Tibial artery (tissue), 4 donors: ENCODE measurements at places on chromosomes 7 and 10.
A peak's percentile ranks its signal among the peaks of the same experiment; 100 is the strongest.

DNA sequence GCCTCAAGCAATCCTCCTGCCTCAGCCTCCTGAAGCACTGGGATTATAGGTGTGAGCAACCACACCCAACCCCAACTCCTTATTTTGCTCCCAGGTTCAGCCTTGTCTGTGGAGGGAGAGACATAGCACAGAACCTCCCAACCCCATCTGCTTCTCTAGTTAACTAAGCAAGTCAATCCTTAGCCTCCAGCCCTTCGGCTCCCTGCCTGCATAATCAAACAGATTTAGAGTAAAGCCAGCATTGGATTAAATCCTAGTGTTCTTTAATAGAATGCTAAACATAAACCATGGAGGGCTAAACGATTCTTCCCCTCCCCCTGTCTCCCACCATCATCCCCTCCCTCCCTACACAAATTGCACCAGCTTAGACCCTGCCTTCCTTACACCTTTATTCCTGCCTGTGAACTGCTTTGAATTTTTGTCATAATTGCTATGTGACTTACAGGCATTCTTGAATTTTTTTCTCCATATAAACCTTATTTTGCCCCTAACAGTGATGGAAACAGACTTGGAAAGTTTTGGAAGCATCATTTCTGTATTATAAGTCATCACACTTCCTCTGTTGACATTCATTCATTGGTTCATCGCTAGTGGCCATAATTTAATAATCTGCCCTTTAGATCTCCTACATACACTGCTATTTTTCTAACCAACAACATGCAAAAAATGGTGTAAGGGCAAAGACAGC is 72.6 kb upstream of the TOMM7 start:
- DNase-seq, result no peak
- H3K4me3 ChIP-seq, result no peak overlapping the region
- no peaks in the 10 kb centered on the region for H3K27me3 ChIP-seq
- no peaks in the 10 kb centered on the region for H3K36me3 ChIP-seq

DNA sequence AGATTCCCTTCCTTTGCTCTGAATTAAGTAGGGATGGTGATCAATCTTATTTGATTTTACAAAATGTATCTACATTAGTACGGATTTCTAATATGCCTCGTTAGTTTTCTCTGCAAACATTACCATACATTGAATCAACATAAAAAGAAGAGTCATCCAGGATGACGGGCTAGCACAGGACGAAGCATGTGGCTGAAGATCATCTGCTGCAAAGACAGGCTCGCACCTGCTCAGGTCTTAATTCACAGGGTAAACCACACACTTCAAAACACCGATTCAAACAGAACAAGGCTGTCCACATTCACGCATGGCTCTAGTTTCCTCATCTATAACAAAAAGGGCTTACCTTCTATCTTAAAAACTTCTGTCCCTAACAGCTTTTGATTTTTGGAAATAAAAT is 323.0 kb downstream of the PARD3 start:
- no peak overlapping the region for H3K27ac ChIP-seq
- no peaks in the 10 kb centered on the region for H3K4me1 ChIP-seq
- no peaks in the 10 kb centered on the region for H3K36me3 ChIP-seq

- no peaks in the 10 kb centered on the region for H3K4me1 ChIP-seq
- no peaks in the 10 kb centered on the region for H3K36me3 ChIP-seq
These were observed 34.2 kb downstream of the TCERG1L start for GRCh38 chr10:131277278-131277677.

GRCh38 chr7:73901823-73902597 is 41.1 kb downstream of the TMEM270 start:
- H3K27me3 ChIP-seq, result no peaks in the 10 kb centered on the region
- H3K27ac ChIP-seq, result peak overlapping the region; percentile 93
- DNase-seq, result peak; percentile 20
- peaks cover 36% of the 10 kb centered on the region for H3K4me1 ChIP-seq

DNA sequence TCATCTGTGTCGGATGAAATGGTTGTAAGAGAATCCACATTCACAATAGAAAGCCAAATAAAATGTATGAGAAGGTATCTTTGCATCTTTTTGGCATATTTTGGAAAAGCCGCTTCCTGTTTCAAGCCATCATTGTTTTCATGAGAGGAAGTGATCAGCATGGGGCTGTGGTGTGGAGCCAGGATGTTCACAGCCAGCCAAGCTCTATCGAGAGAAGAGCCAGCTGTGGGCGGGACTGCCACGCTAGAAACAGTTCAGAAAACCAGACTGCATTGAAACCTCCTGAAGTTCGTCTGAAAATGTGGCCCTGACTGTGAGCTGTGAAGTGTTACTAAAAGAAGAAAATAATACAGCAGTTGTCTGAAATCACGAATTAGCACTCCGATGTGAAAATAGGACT is 21.2 kb upstream of the NPS start:
- no peaks in the 10 kb centered on the region for H3K27me3 ChIP-seq
- H3K4me1 ChIP-seq, result no peaks in the 10 kb centered on the region
- no peaks in the 10 kb centered on the region for H3K36me3 ChIP-seq
- no peak overlapping the region for H3K27ac ChIP-seq
- no peak overlapping the region for H3K4me3 ChIP-seq
- DNase-seq, result no peak

GRCh38 chr10:70317272-70317942 is 33.6 kb upstream of the NPFFR1 start:
- no peaks in the 10 kb centered on the region for H3K36me3 ChIP-seq
- no peak for DNase-seq
- no peaks in the 10 kb centered on the region for H3K4me1 ChIP-seq
- H3K27me3 ChIP-seq, result no peaks in the 10 kb centered on the region
- no peak overlapping the region for H3K4me3 ChIP-seq

DNA sequence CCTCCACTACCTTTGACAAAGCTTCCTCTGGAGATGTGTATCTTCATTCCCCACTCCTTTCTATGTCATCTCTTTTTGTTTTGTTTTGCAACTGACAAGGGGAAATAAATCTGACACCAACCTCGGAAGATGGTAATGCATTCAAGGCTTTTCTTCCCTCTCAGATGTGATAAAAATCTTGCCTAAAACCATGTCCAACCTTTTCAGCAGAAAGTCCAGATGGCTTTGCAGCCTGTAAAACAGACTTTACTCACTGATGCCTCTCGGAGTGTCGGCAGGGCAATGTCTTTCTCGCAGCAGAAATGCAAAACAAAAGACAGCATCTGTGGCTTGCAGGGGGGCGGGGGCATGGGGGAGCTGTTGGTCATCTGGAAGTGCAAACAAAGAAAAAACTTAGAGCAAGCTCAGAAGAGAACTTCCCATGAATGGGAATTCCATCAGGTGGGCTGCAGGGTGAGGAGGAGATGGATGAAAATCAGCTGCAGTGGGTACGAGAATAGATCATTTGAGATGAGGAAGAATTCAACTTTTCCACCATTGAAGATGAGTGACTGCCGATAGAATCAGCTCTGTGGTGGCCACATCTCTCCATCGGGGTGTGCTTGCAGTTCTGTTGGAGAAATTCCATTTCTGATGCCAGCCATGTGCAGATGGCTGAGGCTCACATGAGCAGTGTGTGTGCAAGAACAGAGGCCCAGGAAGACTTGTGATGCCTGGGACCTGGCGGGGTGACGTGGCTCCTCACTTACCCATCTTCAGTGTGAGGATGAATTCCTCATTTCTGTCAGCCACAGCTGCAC is 237.7 kb downstream of the WDR37 start:
- no peaks in the 10 kb centered on the region for H3K4me1 ChIP-seq
- no peak for DNase-seq
- no peaks in the 10 kb centered on the region for H3K27me3 ChIP-seq
- no peaks in the 10 kb centered on the region for H3K36me3 ChIP-seq
- H3K27ac ChIP-seq, result no peak overlapping the region
- H3K4me3 ChIP-seq, result no peak overlapping the region

DNA sequence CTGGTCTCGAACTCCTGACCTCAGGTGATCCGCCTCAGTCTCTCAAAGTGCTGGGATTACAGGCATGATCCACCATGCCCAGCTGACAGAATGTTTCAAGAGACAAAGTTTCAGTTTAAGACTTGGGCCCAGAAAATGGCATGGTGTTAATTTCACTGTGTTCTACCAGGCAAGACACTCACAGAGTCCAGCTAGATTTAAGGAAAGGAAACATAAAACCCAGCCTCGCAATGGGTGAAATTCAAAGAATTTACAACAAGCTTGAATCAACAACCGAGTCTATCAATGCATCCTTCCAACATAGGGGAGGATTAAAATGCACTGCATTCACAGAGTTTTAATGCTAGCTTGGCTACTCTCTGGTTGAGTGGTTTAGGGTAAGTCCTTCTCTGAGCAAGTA is 764.0 kb downstream of the XPNPEP1 start:
- no peak overlapping the region for H3K4me3 ChIP-seq
- no peak overlapping the region for H3K27ac ChIP-seq
- no peak for DNase-seq
- H3K36me3 ChIP-seq, result no peaks in the 10 kb centered on the region

GRCh38 chr10:92957223-92958010 is 103.2 kb upstream of the CYP26C1 start:
- no peak overlapping the region for H3K4me3 ChIP-seq
- DNase-seq, result no peak
- peaks cover 22% of the 10 kb centered on the region for H3K36me3 ChIP-seq
- H3K4me1 ChIP-seq, result no peaks in the 10 kb centered on the region
- no peaks in the 10 kb centered on the region for H3K27me3 ChIP-seq
- no peak overlapping the region for H3K27ac ChIP-seq

DNA sequence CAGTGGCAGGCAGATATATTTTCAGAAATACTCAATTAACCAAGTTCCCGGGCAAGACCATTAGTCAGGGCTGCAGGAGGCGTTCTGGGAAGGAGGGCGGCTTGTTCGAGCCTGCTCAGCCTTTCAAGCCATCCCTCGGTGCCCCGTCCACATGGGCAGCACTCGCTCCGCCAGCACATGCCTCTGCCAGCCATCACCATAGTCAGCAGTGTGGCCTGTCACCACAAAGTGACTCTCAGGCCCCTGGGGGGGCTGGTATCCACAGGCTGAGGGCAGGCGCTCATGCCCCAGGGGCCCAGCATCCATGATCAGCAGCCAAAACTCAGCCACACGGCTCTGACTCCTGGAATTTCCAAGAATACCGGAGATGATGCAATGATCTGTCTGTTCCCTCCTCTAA is 81.9 kb downstream of the CHST15 start:
- peaks cover 12% of the 10 kb centered on the region for H3K36me3 ChIP-seq
- H3K27ac ChIP-seq, result no peak overlapping the region
- no peak for DNase-seq
- H3K4me3 ChIP-seq, result no peak overlapping the region
- no peaks in the 10 kb centered on the region for H3K27me3 ChIP-seq

DNA sequence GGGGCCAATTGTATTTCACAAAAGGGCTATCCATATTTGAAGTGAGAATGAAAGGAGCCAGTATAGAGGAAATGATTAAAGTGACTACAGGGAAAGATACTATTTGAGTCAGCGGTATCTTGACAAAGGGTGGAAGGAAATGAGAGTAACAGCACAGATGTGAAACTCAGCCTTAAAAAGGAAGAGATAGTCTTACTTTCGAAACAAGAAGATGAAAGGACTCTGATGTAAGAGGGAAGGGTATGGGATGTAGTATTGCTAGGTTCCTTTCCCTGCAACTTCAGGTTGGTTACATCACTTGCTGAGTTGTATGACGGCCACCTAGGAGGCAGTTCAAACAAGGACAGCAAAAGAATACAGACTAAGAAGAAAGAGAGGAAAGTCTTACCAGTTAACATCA is 13.7 kb downstream of the CISD1 start:
- no peak overlapping the region for H3K4me3 ChIP-seq
- H3K27ac ChIP-seq, result no peak overlapping the region
- no peaks in the 10 kb centered on the region for H3K36me3 ChIP-seq
- no peak for DNase-seq
- no peaks in the 10 kb centered on the region for H3K27me3 ChIP-seq
- H3K4me1 ChIP-seq, result no peaks in the 10 kb centered on the region

- peaks cover 45% of the 10 kb centered on the region for H3K36me3 ChIP-seq
- no peak overlapping the region for H3K4me3 ChIP-seq
- no peak overlapping the region for H3K27ac ChIP-seq
- H3K27me3 ChIP-seq, result no peaks in the 10 kb centered on the region
- no peak for DNase-seq
- H3K4me1 ChIP-seq, result no peaks in the 10 kb centered on the region
These were observed 22.5 kb downstream of the CCDC186 start for GRCh38 chr10:114151486-114151885.

- H3K36me3 ChIP-seq, result no peaks in the 10 kb centered on the region
- H3K4me3 ChIP-seq, result no peak overlapping the region
- no peak overlapping the region for H3K27ac ChIP-seq
- no peaks in the 10 kb centered on the region for H3K4me1 ChIP-seq
These were observed 43.8 kb upstream of the BET1 start for GRCh38 chr7:94047956-94048355.

DNA sequence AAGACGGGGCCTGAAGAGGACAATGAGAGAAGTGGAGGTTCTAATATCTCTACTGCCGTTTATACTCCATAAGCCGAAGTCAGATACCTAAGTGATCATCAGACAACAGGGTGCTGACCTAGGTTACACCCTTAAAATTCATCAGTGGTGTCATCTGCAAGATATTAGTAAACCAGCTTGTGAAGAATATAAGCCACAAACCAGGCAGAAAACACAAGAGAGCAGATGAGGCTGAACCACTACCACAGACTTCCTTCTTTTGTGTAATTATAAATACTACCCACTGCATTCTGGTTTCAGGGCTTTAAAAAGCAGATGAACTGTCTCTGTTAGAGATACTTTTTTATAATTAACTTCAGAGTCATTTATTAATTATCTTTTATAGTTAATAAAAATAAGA is 69.0 kb upstream of the LRRC17 start:
- peaks cover 2% of the 10 kb centered on the region for H3K4me1 ChIP-seq
- no peaks in the 10 kb centered on the region for H3K36me3 ChIP-seq
- no peak for DNase-seq
- H3K27ac ChIP-seq, result no peak overlapping the region
- H3K4me3 ChIP-seq, result no peak overlapping the region

GRCh38 chr7:151945224-151945623 is 11.0 kb upstream of the GALNTL5 start:
- no peaks in the 10 kb centered on the region for H3K4me1 ChIP-seq
- no peak overlapping the region for H3K4me3 ChIP-seq
- H3K27ac ChIP-seq, result no peak overlapping the region
- H3K27me3 ChIP-seq, result peaks cover 8% of the 10 kb centered on the region
- H3K36me3 ChIP-seq, result no peaks in the 10 kb centered on the region
- no peak for DNase-seq

DNA sequence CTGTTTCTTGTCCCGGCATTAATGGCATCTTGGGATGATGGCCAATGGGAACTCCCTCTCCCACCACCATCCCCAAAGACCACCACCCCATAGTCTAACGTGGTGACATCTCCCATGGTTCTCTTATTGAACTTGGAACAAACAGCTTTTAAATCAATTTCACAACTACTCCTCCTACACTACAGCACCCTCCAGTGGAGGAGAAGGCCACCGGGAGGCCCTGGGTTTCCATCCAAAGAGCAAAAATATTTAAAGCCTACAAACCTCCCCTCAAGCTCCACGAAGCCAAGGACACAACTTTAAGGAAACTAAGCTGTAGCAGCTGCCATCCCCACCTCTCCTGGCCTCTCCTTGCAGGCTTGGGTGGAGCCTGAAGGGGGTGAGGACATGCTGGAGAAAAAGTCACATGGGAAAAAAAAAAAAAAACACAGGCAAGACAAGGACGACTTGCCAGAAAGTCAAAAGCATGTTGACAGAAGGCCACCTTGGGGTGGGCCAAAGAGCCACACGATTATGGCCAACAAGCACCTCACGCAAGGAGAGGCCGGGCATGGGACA is 94.0 kb upstream of the LANCL2 start:
- no peak for DNase-seq
- no peaks in the 10 kb centered on the region for H3K36me3 ChIP-seq
- H3K4me1 ChIP-seq, result no peaks in the 10 kb centered on the region
- H3K27me3 ChIP-seq, result peaks cover 13% of the 10 kb centered on the region
- H3K4me3 ChIP-seq, result no peak overlapping the region
